Stimulated activated CD4-positive, alpha-beta T cell treated with anti-CD3 and anti-CD28 coated beads, Interleukin-12 subunit alpha, Interleukin-12 subunit beta, amount 100 ng/mL, for 4 hours (primary cell): ENCODE measurements at places on chromosomes 3 and 15.

DNA sequence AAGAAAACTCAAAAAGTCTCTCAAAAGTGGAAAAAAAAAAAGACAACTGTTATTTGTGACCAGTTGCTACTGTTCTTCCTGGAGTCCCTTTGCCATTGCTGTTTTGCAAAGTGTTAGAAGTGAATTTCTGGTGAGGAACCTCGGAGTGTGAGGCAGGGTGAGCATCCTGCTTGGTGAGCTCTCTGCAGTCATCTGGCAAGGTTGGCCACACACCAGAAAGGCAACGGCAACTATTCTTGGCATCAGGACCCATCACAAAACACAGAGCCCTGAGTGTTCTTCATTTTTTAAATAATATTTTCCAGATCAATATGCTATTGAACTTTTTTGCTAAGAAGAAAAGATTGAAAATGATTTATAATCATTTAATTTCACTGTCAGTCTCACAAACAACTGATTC lies 60.7 kb downstream of the CGNL1 start:
- DNase-seq, result no peak

DNA sequence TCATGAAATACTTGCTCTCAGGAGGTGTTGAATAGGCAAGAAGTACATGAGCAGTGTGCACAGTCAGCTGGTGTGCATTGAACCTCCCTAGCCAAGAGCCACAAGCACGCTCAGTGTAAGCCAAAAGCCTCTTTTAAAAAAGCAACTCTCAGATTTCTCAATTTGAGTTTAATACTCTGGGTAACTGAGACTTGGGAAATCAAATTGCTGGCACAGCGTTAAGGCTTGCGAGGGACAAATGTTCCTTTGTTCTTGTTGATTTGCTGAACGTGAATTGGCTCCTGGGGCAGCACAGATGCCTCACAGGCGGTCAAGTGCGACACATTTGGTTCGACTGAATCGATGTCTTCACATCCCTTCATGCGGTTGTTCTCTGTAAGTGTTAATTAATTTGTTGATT lies at the start of gene FAM240A:
TSS of gene FAM240A (plus strand) at position 202 of the 400 bp plus-strand sequence. CDS start at position 361, 159 bp downstream.
- no peak for DNase-seq

GRCh38 chr3:73624821-73625665 lies at the start of gene PDZRN3:
Gene PDZRN3 (minus strand): TSS chr3:73624941.
- DNase-seq, result no peak

GRCh38 chr15:74050127-74050526 lies 32.2 kb downstream of the GOLGA6A start:
- DNase-seq, result no peak

DNA sequence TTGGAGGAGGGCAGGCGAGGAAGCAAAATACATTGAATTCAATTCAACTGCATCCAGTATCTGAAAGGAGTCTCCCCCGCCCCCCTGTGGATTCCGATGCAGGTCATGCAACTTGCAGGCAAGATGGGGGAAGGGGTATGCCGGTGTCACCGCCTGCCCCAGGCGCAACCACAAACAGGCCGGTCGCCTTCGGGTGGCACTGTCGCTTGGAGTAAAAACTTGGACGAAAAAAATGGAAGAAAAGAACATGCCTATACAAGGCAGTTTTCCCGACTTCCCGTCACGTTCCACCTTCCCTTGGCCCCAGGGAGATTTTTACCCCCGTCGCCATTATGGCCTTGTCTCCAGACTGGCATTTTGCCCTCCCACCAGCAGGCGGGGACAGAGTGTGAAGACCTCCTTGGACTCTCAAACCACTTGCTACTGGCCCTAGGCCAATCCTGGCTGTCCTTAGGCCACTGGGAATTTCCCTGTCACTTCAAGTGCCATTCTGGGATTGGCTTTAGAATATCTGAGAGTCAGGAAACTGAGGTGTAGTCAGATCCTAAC lies 1.6 kb upstream of the NTRK3 start:
- DNase-seq, result no peak

- peak; percentile 71 for DNase-seq
Measured at GRCh38 chr3:134250717-134251220, at the start of gene RYK. Gene RYK (minus strand): TSS chr3:134250859. CDS start chr3:134250654, 205 bp downstream.

- no peak for DNase-seq
Measured at GRCh38 chr3:81728766-81729544, 32.5 kb downstream of the GBE1 start.

DNA sequence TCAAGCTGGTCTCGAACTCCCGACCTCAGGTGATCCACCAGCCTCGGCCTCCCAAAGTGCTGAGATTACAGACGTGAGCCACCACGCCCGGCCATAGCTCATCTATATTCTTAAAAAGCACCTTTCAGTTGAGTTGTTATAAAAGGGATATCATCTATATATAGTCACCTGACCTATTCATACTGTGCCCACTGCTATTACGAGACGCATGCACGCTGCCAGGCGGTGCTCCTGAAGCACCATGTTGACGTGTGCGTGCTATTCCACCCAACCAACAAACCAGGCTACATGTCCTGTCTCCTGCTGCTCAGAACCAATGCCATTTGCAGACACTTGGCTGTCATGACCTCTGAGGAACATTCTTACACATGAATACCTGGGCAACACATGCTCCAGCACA lies 17.6 kb downstream of the CYFIP1 start:
- DNase-seq, result no peak

DNA sequence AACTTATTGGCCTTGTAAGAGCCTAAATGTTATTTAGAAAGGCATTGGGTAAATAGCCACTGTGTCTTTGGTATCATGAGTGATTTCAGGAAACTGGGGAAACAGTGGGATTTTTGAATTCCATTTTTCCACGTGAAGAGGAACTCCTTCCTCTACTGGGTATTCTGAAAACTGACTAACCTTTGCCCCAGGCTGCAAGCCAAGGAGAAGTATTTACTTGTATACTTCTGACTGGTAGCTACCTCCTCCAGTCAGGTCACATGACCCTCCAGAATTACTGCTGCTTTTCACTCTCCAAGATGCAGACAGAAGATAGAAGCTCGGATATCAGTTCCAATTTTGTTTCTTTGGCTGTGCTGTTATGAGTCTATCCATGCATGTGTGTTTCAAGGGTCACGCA lies 50.9 kb upstream of the MAP3K13 start:
- DNase-seq, result no peak

DNA sequence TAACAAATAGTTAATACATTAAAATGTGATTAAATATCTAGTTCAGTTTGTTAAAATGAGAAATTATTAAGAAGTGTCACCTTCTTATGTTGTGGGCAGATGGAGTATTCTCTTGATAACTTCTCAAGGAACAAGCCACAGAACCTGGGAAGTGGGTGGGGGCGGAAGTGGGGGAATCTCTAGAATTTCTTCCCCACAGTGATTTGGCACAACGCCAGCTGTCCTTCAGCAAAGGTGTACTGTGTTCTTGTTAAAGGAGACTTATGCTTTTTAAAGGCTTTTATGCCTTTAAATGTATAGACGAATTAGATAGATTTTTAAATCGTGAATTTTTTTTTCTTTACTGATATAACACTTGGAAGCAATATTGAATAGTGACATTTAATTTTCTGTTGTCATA lies 42.4 kb downstream of the SEC22A start:
- peak; percentile 11 for DNase-seq

DNA sequence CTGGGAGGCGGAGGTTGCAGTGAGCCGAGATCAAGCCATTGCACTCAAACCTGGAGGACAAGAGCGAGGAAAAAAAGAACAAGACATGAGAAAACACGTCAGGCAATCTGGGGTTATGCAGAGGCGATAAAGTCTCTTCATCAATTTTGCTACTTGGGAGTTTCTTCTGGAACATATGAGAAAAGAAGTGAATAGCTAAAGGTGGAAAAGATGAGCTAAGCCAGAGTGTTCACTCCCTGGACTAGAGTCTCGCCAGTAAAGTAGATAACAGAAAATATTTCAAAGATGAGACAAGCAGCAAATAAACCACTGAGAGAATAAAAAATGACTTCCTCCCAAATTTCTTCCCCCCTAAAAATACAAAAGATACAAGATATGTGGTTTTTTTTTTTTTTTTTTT lies 188.4 kb upstream of the HES1 start:
- DNase-seq, result no peak

- DNase-seq, result no peak
Measured at GRCh38 chr3:170761103-170761502, 108.9 kb downstream of the RPL22L1 start.

- no peak for DNase-seq
Measured at GRCh38 chr3:144523396-144523795, 551.8 kb downstream of the DIPK2A start.

- no peak for DNase-seq
Measured at GRCh38 chr3:37955918-37956707, 34.5 kb upstream of the VILL start.

GRCh38 chr3:32872487-32873382 lies 54.9 kb downstream of the TRIM71 start:
- no peak for DNase-seq

DNA sequence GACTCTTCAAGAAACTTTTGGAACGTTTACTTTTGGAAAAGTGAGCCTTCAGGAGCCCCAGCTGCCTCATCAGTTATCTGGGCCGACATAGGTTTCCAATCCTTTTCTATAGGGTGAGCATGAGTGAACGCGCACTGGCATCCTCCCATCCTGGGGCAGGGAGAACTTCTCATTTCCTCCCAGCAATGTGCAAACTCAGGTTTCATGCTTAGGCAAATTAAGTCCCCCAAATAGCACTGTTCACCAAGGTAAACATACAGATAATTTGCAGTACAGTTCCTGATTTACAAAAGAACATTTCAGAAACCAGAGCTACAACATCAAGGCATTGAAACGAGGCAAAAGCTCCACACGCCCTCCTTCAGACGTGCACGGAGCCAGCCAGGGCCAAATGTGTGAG lies 333.5 kb upstream of the NR2E3 start:
- no peak for DNase-seq

- no peak for DNase-seq
Measured at GRCh38 chr3:58490860-58491501, 915 bp upstream of the KCTD6 start.

DNA sequence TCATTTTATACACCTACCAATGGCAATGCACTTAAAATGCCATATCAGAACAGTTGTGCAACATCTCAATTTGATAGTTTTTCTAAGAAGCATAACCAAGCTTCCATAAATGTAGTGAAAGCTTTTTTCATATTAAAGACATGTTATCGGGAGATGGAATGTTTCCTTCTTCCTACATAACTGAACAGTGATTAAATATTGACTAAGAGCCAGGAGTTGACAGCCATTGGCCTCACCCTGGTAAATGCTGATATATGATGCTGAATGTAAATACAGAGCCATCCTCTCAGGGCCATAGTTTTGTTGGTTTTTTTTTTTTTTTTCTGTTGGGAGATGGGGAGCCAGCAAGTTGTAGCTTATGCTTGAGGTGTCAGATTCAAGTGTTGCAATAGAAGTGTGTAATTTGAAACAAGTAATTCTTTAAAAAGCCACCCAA lies 203.3 kb upstream of the IL12A start:
- DNase-seq, result no peak

- DNase-seq, result no peak
Measured at GRCh38 chr3:97359977-97360376, 404.6 kb upstream of the ARL6 start.

GRCh38 chr3:106839576-106840280 lies 537.5 kb upstream of the CCDC54 start:
- no peak for DNase-seq

- peak; percentile 65 for DNase-seq
Measured at GRCh38 chr15:89167267-89168176, 53.9 kb downstream of the RLBP1 start.

DNA sequence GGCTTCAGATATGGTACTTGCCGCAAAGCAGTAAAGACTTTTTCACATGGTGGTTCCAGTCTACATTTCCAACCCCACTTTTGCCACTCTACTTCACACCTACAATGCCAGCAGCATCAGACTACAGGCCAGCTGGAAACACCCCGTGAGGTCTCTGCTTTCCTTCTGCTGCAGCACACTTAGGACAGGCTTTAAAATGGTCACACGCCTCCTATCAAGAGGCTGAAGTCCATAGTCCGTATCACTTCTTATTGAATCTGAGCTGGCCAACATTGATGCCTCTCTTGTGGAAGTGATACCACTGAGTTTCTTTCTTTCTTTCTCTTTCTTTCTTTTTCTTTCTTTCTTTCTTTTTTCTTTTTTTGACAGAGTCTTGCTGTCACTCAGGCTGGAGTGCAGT lies 59.8 kb downstream of the ZNF860 start:
- DNase-seq, result no peak

GRCh38 chr15:60301024-60301423 lies 96.8 kb downstream of the ANXA2 start:
- no peak for DNase-seq

- no peak for DNase-seq
Measured at GRCh38 chr15:79064496-79064895, 26.1 kb downstream of the RASGRF1 start.

DNA sequence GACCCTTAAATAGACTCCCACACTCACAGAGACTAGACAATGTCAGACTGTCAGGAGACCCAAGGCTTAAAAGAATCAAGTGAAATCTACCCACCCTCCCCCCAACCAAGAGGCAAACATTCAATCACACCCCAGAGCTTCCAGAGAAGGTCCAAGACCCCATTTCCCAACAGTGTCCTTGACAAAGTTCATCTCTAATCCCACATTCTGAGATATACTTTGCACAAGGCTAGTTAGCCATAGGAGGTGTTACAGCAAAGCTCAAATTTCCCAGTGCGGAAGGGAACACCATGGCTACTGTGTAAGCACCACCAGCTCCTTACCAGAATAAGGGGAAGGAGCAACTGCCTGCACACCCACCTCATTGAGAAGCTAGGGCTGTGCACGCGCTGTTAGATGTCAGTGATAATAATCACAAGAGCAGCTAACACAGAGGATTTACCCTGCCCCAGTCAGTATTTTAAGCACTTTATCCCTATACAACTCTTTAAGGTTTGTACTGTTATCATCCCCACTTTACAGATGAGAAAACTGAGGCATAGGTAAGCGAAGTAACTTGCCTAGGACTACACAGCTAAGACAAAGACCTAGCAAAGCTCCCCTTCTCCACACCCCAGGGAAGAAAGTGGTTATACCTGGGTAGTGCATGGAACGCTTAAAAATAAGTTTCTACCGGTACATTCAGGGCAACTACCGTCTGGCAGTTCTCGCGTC lies 17.3 kb downstream of the SPATA12 start:
- DNase-seq, result no peak

GRCh38 chr3:155917781-155918180 lies 47.3 kb downstream of the GMPS start:
- DNase-seq, result no peak

DNA sequence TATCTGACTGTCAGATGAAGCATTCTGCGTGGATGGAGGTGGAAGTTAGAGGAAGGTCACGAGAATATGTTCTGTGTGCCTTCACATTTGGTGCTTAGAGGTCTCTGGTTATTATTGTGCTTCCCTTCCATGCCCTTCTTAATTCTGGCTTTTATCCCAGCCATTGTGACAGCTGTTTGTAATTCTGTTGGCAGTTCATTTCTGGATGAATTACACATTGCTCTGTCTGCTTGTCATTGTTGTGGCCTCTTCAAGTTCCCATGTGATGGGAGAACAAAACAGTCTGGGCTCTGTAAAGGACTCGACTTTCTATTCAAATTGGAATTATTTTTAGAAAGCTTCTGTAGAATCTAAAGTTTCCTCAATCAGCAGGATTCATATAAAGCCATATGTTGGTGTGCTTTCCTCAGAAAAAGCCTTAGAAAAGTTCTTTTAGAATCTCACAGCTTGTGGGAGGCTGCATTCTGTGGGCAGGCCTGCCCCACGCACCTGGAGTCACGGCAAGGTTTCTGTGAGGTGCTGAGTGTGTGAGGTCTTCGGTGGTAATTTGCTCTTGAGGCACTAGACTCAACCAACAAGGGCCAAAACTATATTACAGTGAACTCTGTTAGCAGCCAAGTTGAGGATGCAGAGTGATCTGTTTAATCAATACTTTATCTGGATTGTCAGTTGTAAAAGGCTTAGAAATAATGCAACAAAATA lies 397.4 kb upstream of the AZI2 start:
- DNase-seq, result no peak

- no peak for DNase-seq
Measured at GRCh38 chr15:48992545-48992944, 28.8 kb upstream of the SHC4 start.
